ENCODE measurements at places on chromosomes 7 and 10.

DNA sequence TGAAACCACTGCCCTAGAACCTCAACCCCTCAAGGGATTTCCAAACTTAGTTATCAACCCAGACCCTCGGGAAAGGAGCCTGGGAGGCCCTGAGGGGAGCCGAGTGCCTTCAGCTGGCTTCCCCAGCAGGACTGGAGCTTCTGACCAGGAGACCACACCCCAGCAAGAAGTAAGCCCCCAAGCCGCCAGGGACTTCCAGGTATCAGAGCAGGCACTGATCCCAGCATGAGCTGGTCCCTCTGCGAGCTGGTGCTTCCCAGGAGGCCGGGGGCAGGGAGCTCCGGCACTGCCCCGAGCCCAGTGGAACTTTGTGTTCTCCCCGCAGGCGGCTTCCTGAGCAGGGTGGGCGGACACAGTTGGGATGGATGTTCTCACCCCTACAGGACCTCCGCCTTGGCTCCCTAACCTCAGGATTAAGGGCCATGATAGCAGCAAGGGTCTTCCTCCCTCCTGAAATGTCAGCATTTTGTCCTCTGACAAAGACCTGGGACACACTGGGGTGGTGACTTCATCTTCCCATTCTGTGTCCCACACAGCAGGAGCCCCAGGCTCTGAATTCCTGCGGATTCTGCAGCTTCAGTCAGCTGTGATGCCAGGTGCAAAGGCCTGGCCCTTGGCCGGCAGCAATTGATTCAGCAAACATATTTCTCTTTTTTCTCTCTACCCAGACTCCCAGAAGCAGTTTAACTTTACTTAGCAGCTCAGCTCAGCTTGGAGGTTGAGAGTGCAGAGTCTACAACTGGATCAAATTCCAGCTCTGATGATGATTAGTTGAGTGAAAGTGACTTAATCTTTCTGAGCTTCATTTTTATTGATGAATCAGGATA lies 11.6 kb downstream of the ATP6V0E2 start:
- DNase-seq: no peak

- DNase-seq: no peak
Measured at GRCh38 chr7:865921-866320, 10.4 kb upstream of the GET4 start.

DNA sequence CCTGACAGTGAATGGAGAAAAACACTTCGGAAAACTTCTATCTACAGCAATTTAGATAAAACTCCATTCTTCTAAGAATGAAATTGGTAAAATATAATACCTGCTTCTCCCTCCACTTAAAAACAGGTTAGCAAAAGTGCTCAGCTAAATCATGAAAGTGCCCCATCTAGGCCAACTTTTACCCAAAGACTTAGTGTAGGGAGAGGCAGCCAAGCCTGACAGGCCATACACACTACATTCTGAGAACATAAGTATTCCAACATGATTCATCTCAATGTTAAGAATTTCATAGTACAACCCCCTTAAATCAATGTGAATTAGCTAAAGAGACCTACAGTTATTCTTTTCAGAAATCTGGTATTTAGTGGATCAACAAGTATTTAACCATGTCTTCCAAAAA lies 7.2 kb downstream of the FAM3C start:
- DNase-seq: no peak

- DNase-seq: no peak
Measured at GRCh38 chr10:110286841-110287240, 17.9 kb downstream of the SMNDC1 start.

GRCh38 chr10:27701938-27702537 lies 43.6 kb downstream of the MKX start:
- no peak for DNase-seq

- DNase-seq: no peak
Measured at GRCh38 chr7:2701832-2702593, 14.0 kb downstream of the AMZ1 start.

DNA sequence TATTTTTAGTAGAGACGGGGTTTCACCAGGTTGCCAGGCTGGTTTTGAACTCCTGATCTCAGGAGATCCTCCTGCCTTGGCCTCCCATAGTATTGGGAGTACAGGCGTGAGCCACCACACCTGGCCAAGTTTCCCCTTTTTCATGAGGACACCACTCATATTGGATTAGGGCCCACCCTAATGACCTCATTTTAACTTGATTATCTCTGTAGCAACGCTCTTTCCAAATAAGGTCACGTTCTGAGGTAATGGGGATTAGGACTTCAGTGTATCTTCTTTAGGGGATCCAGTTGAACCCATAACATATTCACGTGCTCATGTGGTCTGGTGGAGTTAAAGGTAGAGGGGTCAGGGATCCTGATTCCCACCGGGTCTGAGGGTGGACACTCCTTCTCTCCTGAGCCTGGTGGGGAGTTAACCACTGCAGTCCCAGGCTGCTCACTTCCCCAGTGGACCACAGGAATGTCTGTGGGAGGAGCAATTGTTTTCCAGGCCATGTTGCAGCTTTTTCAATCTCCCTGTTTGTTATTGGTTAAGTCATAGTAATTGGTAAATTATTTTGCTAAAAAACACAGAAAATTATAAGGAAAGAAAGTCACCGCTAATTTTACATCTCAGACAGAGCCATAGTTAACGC lies 130.5 kb downstream of the GRK5 start:
- no peak for DNase-seq

GRCh38 chr10:95485056-95485844 lies 75.9 kb downstream of the SORBS1 start:
- DNase-seq: no peak

GRCh38 chr10:132184816-132185593 lies 1.7 kb upstream of the DPYSL4 start:
- no peak for DNase-seq

DNA sequence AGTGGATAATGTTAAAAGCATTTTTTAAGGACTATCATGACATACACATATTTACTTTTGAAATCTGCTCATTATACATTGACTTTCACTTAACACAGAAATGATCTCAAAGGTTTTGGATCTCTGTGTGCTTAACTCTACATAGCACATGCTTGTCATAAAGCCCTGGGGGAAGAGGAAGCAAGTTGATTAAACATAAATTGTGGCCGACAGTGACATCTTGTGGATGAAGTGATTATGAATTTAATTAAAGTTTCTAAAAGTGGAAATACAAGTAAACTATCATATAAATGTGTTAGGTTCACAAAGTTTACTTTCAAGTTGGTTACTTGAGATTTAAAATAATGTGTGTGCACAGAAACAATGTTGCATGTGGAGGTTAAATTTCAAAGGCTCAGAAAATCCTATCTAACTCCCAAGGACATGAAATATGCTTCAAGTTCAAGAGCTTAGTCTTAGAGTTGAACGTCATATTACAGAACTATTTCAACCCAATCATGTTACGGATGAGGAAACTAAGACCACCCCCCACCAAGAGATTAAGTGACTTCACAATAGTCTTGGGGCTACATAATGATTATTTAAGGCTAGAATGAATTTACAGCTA lies 1247.8 kb downstream of the GATA3 start:
- DNase-seq: no peak

DNA sequence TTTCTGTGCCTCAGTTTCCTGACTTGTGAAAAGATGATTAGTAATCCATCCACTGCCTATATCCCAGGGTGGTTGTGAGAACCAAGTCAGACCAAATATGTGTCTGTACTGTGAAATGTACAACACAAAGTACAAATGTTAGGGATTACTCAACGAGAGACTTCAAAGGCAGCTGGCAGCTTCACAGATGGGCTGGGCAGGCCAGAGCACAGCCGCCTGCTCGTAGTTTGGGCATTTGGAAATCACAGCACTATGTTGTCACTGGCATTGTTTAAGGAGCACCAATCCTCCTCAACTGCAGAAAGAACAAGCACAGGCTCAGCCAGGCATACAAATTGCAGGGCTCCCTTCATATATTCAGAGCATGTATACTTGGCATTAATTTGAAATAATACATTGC lies 64.5 kb upstream of the C10orf90 start:
- no peak for DNase-seq

DNA sequence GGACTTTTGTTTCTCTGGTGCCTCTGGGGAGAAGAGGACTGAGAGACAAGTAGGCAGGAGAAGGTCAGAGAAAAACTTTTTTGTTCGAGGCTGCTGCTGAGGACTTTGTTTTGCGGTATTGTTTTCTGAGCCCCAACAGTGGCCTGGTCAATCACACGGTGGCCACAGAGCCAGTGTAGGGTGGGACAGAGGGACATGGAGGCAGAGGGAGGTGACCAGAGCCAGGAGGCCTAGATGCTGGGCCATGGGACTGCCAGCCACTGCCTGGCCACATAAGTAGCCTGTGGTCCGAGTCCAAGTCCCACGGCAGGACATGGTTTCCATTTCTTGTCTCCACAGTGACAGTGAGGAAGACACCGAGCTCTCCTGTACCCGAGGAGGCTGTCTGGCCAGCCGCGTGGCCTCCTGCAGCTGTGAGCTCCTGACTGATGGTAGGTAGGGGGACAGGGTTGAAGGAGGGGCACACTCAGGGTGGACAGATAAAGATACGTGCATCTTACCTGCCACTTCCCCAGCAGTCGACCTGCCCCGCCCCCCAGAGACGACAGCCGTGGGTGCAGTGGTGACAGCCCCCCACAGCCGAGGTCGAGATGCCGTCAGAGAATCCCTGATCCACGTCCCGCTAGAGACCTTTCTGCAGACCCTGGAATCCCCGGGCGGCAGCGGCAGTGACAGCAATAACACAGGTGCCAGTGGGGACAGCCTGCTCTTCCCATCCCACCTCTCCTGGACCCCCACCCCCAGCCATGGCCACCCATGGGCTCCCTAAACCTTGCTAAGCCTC lies 27.5 kb downstream of the SH2B2 start:
- DNase-seq: no peak

DNA sequence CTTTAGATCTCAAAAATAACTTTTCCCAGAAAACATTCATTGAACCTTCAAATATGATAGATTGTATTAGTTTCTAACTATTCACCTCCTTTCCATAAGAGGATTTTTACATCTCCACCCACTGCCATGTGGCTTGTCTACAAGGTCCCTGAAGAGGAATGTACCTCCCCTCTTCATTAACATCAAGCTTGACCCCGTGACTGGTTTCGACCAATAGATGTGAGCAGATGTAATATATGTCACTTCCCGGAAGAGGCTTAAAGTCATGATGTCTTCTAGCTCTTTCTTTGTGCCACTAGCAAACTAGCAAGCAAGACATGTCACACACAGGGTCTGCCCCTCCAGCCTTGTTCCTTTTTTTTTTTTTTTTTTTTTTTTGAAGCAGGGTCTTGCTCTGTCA lies 6.9 kb downstream of the BAZ1B start:
- no peak for DNase-seq

DNA sequence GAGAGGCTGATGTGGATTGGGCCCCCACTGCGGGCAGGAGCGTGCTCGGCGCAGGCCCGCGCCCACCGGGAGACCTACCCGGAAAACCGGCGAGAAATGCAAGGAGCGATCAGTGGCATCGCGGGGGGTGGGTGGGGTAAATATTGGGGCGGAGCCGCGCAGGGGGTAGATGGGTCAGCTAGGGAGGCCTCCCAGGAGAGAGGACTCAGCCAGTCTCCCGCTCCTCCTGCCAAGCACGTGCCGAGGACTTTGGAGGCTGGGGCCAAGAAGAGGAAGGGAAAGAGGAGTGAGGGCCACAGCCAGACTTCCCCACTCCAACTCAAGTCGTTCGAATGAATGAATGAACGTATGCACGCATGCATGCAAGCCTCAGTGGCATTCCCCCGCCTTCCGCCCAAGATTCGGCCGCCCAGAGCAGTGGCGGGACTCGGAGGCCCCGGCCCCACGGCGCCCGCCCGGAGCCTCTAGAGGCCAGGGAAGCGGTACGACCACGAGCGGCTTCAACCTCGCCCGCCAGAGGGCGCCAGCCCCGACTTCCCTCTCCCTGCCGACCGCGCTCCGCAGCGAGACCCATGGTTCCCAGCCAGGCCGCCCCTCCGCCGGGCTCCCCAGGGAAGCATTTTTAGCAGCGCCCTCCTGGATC lies 3.6 kb downstream of the NPM3 start:
- peak; percentile 73 for DNase-seq

DNA sequence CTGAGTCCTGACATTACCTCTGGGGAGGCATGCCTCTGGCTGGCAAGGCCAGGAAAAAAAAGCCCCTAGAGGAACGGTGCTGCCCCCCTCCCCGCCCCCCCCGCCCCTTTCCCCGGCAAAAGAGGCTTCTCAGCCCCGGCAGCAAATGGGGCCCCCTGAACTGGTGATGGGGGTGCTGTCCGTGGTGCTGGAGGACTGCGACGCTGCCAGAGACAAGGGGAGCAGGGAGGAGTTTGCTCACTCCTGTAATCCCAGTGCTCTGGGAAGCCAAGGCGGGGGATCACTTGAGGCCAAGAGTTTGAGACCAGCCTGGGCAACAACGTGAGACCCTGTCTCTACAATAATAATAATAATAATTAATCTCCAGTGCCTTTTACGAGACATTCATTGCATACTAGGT lies 23.7 kb downstream of the SRRM3 start:
- DNase-seq: no peak
